ENCODE measurements at places on chromosomes 11 and 22.

DNA sequence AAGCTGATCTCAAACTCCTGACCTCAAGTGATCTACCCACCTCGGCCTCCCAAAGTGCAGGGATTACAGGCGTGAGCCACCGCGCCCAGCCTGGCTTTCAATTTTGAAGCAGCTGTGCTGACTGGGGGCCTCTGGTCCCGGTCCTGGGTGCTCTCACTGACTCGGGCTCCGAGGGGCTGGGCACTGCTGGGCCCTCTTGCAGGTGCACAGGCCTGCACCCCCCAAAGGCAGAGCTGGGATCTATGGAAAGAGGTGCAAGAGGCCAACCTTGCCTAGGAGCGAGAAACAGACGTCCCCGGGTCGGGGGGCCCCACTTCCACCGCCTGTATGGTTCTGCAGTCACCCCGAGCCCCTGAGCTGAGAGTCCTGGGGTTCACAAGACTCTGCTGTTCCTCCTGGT is 33.2 kb downstream of the KIAA0930 start:
- no peak for DNase-seq

DNA sequence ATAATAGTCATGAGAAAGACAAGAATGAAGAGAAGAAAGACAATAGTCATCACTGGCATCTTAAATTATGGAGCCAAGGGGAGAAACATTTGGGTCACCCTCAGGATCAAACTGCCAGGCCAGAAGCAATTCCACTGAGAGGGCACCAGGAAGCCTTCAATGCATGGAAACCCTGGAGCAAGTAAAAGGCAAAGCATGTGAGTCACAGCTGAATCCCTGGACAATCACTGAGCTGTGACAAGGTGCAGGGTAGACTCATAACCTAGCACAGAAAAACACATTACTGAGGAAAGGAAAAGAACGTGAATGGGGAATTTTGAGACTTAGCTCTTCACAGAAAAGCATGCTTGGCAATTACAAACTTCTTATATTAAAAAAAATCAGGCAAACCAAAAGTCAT is 1.6 kb downstream of the KCNJ1 start:
- DNase-seq, result no peak

DNA sequence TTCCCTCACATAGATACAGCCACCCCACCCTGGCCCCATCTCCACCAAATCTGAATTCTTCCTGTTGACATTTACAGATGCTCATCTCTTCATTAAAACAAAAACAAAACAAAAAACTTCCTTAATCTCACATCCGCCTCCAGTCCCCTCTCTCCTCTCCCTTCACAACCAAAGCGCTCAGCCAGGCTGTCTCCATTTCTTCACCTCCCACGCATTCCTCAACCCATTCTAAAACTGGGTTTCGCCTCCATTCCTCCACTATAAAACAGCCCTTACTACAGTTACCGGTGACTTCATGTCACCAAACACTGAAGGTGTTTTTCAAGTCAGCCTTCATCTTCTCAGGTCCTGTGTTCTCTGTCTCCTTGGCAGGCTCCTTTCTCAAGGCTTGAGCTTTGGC is 9.6 kb downstream of the BACE1-AS start:
- no peak for DNase-seq

DNA sequence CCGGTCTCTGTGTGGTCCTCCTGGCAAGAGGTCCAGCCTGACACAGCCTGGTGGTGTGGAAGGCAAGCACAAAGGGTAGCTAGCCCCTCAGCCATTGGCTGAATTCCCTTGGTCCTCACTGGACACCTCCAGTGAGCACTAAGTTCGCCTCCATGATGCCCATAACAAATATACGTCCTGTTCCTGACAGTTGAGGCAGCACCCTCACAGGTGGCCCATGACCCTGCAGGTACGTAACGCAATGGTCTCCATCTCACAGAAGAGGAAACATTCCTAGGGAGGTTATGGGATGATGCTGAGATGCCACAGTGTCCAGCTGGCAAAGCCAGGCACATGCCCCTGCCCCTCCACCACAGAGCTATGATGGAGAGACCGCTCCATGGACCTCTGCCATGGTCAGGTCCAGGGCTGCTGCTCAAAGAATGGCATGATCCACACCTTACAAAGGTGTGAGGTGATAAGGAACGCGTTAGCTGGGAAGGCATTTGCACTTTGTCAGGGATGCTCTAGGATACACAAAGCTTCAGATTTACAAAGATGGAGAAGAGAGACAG is 1.4 kb upstream of the GNAZ start:
- no peak for DNase-seq

GRCh38 chr11:3195251-3196160 is 23.1 kb downstream of the MRGPRG start:
- no peak for DNase-seq

DNA sequence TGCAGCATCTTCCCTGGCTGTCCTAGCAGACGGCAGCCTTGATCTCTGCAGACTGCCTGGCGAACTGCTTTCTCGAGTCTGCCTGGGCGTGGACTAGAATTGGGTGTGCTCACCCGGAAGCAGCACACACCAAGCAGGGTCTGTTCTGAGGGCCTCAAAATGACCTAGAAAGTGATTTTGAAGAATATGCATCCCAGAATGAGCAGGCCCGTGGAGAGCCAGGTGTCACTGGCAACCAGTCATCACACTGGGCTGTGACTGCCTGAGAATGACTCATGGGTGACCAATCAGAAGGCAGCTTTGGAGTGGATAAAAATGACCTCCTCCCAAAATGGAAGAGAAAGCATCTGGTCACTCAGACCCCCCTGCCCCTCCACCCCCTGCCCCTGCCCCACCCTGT is 114.9 kb upstream of the NECTIN1 start:
- no peak for DNase-seq

- no peak for DNase-seq
These were observed 216.3 kb upstream of the TBCEL start for GRCh38 chr11:120807414-120808150.

GRCh38 chr11:45061641-45062040 is 84.8 kb upstream of the PRDM11 start:
- DNase-seq, result no peak

- no peak for DNase-seq
These were observed 15.2 kb upstream of the EI24 start for GRCh38 chr11:125554038-125554437.

DNA sequence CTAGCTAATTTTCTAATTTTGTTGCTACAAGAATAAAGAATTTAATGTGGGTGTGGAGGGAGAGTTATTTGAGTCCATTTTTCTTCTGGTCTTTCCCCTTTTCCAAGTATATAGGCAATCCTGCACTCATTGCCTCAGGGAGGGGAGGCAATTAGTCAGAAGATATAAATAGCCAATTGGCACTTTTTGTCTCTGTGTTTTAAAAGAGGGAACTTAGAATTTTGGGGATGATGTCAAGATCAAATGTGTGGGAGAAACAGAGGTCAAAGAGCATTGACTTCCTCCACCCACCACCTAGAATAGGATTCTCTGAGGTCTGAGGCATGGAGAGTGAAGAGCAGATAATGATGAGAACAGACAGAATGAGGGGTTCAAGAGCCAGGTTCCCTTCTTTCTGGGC is 120.3 kb upstream of the ZC3H12C start:
- no peak for DNase-seq

Measured in activated naive CD4-positive, alpha-beta T cell treated with Interleukin-2 at 50 U/mL for 16 hours (primary cell).